GOT3 (cell line): ENCODE measurements at places on chromosomes 1 and 21.

DNA sequence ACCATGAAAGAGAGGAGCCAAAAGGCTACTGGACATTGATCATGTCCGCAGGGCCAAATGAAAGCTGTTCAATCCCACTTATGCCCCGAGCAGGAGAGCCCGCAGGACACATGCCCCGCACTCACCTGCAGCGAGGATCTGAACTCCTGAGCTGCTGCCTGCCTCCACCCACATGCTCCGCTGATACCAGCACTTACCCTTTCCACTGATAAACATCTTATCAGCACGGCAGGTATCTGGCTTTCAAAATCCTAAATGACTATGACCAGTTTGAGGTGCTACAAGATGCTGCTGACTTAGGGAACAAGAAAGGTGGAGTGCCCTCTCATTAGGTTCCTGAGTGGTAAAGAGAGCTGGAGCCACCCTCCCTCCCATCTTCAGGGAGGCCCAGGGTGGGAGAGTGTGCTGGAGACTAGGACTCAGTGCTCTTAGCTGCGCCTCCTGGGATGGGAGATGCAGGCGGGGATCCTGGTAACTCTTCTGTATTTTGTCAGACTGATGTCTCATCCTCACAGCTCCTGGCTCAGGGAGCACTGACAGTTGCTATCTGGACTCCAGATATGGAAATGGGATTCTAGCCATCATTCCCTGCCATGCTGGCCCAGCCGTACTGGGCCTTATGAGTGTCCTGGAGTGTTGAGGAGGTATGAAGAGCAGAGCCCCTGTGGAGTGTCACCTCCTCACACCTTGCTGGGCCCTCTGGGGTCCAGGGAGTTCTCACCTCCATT, 86.4 kb upstream of the F3 start:
- no peak for DNase-seq

DNA sequence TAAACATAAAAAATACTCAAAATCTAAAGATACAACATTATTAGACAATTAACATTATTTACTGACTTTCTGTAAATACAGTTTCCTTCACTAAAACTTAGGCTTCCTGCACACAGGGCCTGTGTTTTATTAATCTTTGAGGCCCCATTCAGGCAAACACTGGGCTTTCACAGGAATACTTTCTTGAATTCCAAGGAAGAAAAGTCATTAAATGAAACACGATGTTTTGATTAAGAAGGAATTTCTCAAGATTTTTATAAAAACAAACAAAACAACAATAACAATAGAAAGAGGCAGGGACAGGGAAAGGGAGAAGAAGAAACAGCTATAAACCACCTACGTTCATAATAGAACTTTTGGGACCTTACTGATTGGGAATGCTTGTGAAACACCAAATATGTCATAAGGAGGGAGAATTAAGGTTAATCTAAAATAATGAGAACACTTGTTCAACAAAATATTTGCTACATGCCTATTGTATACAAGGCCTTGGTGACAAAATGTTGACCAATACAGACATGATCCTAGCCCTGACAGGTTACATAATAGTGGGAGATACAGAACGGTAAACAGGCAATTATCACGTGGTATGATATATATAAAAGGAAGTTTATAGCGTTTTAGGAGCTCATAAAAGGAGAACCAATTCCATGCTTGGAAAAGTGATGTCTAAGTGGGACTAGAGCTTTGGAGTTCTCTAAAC, 3.6 kb downstream of the DDAH1 start:
- DNase-seq = no peak

DNA sequence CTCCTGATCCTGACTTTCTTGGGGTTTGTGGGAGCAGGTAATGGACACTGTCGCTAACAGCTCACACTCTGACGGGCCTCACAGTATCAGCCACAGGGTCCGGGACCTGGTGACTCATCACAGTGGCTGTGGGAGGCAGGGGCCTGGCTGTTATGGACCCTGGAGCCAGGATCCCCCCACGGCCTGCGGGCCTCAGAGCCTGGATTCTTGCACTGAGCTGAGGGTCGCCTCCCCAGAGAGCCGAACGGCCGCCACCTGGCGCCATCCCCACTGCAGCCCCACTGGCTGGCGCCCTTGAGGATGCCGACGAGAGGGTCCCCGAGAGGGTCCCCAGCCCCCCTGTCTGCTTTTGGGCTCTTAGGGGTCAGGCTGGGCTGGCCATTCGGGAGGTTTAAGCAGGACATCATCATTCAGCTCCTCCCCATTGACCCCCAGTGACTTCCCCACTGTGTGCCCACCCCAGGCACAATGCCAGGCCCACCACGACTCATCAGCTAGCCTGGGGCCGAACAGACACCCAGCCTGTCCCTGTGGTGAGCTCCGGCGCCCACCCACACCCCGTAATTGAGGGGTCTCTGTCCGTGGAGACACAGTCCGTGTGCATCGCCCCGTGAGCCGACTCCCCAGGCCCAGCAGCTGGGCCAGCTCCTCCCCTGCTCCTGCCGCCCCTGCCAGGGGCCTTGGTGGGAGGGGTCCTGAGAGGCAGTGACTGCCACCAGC, 30.8 kb upstream of the TRAPPC10 start:
- DNase-seq = no peak

- DNase-seq = no peak
Measured at GRCh38 chr1:156961709-156962108, 41.3 kb downstream of the LRRC71 start.

- DNase-seq = no peak
Measured at GRCh38 chr1:225863167-225863566, 19.0 kb downstream of the TMEM63A start.

GRCh38 chr1:85343612-85344255, 67.3 kb upstream of the BCL10 start:
- DNase-seq = no peak

- DNase-seq = no peak
Measured at GRCh38 chr1:1537626-1538250, 2.7 kb downstream of the TMEM240 start.

- no peak for DNase-seq
Measured at GRCh38 chr1:62286786-62287224, 32.4 kb downstream of the KANK4 start.

GRCh38 chr1:76615253-76616035, 251.8 kb upstream of the ST6GALNAC5 start:
- no peak for DNase-seq

DNA sequence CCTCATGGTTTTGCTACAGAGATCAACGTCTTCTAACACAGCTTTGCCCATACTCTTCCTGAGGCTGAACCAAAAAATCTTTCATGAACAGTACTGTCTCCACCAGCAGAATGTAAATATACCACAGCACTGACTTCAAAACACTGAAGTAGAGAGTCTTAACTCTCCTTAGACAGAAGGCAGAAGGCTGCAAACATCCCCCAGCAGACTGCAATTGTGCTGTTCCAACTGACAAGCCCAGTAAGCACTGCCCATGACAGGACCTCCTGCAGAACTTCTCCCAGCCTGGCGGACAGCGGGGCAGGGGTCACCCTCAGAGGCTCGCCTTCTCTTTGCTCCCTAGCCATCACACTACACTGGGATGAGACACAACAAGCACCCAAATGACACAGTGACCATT, 218.7 kb downstream of the RERE start:
- no peak for DNase-seq

GRCh38 chr1:234495231-234495990, 16.4 kb upstream of the TARBP1 start:
- DNase-seq = no peak

DNA sequence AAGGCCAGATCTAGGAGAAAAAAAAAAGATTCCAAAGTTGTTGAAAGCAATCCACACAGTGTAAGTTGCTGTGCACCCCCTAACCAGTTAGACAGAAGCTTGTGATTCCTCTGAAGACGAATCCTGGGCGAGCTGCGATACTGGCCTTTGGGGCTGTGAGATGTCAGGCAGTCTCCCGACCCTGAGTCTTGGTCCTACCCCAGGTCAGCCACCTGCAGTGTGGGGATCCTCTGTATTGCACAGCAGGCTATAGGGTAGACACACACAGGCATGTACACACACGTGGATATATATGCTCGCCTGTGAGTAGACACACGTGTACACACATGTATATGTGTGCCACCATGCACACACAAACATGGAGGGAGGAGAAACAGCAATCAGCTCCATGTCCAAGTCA, 12.9 kb downstream of the ACTRT2 start:
- DNase-seq = no peak

- DNase-seq = no peak
Measured at GRCh38 chr21:34009193-34009592, 64.2 kb upstream of the MRPS6 start.
